ENCODE measurements at places on chromosomes 5 and 9.

GRCh38 chr5:57598756-57599155 is 116.1 kb upstream of the ACTBL2 start:
- DNase-seq = peak; percentile 0

DNA sequence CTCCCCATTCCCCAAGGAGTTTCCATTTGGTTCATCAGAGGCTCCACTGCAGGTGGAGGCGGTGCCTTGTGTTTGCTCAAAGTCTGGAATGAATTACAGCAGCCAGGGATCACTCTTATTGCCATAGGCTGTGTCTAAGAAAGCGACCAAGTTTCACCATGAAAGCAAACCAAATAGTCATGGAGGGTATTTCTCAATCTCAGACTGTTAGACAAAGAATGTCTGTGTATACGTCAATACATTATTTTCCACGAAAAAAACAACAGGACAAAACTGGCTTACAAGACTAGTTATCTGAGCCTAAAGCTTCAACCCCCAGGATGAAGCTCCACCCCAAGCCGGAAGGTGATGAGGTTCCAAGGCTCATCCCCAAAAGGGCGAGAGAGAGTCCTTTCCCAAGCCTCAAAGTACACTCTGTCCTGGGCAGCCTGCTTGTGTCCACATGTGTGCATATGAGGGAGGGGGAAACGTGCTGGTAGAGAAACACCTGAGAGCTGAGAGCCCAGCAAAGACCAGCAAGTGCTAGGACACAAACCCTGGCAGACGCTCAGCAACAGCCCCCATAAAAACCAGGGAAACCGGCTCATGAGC is 4.3 kb downstream of the B4GALT1 start:
- DNase-seq = no peak

DNA sequence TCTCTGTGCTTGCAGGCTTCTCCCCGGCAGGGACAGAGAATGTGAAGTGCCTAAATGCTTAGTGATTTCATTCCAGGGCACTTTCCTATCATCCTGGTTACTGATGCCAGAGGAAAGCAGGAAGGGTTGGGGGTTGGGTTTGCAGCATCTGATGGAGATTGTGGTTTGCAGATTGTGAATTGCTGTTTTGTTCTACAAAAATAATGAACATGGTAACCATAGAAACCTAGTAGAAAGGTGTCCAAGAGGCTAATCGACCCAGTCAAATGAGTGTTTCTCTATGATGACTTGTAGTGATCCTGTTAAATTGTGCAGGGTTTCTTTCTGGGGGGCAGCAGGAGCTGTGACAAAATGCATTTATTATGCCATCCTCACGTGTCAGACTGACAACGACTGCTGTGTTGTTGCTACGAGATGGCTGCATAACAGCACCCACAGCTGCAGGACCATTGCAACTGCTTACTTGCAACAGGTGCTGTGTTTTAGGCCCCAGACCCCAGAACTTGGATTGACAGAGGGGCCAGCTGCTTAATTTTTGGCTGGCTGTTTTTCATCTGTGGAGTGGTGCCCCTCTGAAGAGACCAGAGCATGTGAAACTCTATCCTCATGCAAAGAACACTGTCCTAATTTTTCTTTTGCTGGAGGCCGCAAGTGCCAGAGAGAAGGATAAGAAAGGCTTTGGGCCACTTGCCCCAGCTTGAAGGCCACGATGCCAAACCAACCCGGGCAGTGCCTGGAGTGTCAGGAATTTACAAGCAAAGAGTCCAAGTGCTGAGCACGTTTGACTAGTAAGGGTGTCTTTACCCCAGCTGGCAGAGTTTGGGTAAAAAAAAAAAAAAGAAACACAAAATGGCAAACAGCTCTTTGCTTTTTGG is 397.8 kb downstream of the GADD45G start:
- no peak for DNase-seq

- no peak for DNase-seq
Observed at GRCh38 chr5:8714861-8715260, 831.0 kb downstream of the SEMA5A start.

DNA sequence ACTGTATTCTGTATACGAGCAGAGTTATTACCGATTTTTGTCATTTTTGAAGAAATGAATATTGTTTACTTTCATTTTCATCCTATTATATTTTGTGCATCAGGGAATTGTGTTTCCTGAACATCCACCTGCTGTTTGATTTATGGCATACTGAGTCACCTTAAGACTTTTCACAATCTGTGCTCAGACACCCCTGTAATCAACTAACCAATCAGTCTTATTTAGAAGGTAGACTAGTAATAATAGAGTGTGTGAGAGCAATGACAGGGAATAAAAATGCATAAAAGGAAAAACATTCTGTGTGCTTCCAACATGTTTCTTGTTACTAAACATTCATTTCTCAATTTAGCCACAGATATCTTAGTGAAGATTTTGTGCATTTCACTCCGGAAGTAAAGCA is 1413.6 kb upstream of the ACO1 start:
- DNase-seq = no peak

Measured in HCT116 (cell line).